Stimulated activated CD4-positive, alpha-beta T cell treated with anti-CD3 and anti-CD28 coated beads, Interleukin-4, amount 100 ng/mL, for 1 hour (primary cell): ENCODE measurements at places on chromosomes 13 and 19.

DNA sequence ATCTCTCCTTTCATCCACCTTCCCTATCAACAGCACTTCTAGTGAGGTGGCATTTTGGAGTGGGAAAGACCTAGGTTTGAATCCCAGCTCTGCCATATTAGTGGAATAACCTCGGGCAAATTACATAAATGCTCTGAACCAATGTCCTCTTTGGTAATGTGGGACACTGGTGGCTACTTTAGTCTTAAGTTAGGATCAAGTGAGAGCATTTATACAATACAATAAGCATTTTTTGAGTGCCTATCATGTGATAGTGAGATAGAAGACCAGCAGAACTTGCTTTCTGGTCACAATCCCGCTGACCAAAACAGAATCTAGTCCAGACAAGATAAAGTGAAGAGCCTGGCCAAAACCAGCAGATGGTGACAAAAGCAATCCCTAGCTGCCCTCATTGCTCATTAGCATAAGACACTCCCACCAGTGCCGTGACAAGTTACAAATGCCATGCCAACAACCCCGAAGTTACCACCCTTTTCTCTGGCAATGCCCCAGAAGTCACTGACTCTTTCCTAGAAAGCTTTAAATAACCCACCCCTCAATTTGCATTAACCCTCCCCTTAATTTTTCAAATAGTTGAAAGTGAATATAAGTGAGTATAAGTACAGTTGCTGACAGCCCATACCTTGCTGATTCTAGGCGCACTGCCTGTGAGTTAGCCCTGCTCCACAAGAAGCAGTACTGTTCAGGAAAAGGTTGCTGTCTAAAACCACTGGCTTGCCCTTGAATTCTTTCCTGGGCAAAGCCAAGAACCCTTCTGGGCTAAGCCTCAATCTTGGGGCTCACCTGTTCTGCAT is 28.9 kb upstream of the KPNA3 start:
- DNase-seq, result no peak

- DNase-seq, result no peak
Measured at GRCh38 chr13:67353941-67354340, 123.8 kb upstream of the PCDH9 start.

DNA sequence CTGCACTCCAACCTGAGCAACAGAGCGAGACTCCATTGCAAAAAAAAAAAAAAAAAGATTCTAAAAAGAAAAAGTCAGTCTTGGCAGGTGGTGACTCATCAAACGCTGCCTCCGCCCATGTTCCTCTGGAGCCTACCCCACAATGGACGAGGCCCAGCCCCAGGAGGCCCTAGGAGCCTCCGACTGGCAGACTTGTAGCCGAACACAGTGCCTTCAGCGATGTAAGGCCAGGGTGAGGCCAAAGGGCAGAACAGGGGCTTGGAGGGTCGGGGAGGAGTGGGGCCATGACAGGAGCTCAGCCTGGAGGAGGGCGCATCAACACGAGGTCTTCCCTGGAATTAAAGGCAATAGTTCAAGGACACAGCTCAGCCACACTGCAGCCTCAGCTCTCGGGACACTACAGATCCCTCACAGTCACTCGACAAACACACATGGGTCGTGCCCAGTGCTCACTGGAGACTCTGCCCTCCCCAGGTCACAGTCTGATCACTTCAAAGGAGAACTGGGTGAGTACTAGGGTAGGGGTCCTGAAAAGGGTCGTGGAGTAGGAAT is 5.1 kb downstream of the USE1 start:
- DNase-seq, result peak; percentile 35

GRCh38 chr13:50915565-50915964 is 6.0 kb downstream of the RNASEH2B start:
- DNase-seq, result no peak
